ENCODE measurements at places on chromosomes 12 and 14. TPM values are rescaled to one million over a fixed set of nuclear protein-coding genes. Genes with fewer than 3 reads are reported as not detected.

Gene LRRIQ1
- not detected for polyA plus RNA-seq

Gene ZDHHC22
- polyA plus RNA-seq: not detected

Gene SPIC
- polyA plus RNA-seq: not detected

Gene CLEC2A
- polyA plus RNA-seq: not detected

Gene BMAL2
- polyA plus RNA-seq: not detected

Gene DNAI7
- polyA plus RNA-seq: not detected

Gene NFE2
- polyA plus RNA-seq: 1.6 TPM

Gene SLC15A5
- polyA plus RNA-seq: not detected

Gene NXPH4
- not detected for polyA plus RNA-seq

Gene ATP5F1B
- polyA plus RNA-seq: 867 TPM
